ENCODE measurements at places on chromosomes 2 and 18.

DNA sequence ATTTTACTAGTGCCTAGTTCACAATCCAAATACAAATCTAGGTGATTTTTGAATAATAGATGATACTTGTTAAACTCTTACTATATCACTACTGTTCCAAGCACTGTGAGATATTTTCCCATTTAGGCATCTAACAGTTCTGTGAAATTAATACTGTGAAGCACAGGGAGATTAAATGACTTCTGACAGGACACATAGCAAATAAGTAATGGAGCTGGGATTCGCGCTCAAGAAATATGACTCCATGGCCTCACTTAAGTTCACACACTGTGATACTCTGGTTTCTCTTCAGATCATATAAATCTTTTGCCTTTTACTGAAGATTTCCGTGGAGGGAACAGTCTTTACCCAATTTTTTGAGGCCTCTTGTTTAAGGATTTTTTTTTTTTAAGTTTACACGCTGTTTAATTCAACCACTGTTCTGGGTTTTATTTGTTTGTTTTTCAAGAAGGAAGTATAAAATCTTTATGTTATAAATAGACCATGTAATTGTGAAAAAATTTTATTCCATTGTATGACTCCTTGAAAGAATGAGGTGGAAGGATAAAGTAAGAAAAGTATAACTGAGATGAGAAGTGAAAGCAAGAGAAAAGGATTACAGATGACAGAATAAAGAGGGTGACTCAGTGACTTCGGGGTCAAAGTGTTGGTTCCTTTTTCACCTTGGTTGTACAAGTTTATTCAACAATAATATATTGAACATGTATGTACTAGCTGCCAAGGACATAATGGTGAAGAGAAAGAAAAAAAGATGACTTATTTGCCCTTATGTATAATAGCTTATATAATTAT lies 30.2 kb downstream of the RBM45 start:
- no peak for DNase-seq

DNA sequence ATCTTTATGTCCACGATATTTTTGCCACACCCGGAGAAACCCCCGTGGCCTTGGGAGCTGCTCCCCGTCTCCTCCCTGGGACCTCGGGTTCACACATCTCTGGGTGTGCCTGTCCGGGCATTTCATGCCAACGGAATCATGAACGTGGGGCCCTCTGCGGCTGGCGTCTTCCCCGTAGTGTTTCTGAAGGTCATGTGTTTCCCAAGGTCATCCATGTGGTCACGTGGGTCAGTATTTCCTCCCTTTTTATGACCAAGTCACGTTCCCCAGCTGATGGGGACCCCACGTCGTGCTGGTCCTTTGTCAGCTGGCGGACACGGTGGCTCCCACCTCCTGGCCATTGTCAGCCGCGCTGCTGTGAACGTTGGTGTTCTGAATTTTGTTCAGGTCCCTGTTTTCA lies 135.7 kb downstream of the NFATC1 start:
- no peak for DNase-seq

DNA sequence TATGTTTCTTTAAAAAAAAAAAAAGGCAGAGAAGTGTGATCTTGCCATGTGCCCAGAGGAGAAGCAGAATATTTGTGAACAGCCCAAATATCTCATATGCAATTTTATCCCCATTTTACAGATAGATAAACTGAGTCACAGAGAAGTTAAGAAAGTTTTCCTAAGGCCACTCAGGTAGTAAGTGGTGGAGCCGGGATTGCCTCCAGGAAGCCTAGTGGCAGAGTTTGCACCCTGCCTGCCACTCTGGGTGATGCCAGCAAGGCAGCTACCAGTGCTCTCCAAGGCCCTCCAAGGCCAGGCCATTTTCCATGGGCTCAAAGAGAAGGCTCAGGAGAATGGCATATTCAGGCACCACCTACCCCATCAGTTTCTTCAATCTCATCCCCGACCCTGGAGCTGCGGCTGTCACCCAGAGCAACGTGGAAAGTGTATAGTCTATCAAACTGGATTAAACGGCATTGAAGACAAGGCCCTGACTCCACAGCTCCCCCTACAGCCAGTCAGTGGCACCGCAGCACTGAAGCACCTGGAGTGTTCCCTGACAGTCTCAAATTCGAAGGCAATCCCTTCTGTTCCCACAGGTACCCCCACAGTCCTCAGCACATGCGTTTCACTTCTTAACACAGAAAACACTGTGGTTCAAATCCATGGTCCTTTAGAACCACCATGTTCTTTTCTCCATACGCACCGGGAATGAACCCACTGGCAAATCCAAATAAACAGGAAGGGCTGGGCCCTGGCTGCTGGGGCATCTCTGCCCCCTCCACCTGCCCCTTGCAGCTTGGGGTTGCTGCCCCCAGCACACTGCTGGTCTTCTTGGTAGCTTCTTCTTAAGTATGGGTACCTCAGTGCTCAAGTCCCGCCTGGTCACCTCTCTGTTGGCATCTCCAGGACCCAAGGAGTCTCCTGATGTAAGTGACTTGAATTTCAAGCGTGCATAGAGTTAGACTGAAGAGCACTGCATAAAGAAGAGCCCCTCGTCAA lies 175.3 kb downstream of the INHBB start:
- DNase-seq = peak; percentile 36

DNA sequence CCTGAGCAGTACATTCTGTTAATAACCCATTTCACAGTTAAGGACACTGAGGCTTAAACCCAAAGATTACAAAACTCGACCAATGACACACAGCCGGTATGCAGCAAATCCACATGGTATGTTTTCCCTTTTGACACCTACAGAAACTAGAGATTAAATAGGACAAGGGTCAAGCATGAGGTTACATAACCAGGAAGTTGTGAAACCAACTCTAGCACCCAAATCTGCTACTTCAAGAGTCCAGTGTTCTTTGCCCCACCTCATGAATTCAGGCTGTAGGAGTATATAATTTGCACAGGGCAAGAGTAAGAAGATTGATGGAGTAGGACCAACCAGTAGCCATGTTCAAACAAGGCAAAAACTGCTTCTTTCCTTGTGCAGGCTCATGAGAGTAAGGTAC lies 249.8 kb downstream of the BCL11A start:
- no peak for DNase-seq

DNA sequence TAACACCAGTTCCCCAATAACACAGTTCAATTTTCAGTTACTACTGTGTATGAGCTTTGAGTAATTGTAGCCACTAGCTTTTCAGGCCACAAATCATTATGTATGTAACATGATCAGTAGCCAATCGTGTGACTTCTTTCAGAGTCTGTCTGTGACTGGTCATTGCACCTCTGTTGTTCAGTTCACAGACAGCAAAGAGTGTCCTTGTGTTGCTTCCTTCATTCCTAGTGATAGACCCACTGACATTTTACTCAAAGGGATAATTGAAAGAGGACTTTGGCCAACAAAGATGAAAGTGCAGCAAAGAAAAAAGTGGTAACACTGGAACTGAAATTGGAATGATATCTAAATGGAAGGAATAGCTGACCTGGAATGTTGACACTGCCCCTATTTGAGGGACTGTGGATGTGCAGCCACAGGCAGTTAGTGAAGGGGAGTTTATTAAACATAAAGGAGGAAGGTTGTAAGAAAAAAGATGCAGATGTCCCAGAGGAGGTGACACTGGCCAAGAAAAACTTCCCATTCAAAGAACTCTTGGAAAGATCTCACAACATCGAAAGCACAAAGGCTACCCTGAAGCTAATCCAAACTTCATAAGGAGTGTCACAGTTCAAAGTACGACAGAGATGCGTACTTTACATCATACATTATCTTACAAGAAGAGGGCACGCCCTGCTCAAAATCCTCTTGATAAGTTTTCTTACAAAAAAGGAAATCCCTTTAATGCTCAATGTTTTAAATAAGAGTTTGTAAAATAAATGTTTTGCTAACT lies 19.3 kb downstream of the TTC39C start:
- DNase-seq = no peak

DNA sequence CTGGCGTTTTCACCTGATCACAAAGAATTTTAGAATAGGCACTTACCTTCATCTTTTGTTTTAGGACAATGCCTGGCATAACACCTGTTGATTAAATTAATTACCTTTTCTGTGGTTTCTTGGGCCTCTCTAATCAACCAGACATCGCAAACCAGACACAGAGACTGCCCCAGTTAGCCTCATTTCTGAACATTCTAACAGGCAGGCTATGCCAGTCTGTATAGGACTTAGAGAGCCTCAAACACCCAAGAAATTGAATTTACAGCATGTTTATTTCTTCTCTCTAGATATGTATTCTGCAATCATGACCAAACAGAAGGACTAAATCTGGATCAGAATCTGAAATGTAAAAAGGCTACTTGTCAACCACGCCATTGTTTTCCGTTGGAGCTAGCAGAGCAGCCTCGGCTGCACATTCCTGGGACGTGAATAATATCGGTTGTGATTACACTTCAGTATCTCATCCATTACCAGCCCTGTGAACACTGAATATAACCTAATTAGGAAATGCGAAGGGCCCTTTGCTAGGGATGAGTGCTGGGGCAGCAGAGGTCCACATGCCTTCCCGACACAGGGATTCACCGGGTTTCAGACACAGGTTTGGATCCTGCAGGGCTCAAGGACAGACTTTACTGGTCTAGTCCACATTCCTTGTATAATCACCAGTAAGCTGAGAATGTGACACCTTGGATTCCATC lies 17.5 kb upstream of the CDC42EP3 start:
- DNase-seq = peak; percentile 96

DNA sequence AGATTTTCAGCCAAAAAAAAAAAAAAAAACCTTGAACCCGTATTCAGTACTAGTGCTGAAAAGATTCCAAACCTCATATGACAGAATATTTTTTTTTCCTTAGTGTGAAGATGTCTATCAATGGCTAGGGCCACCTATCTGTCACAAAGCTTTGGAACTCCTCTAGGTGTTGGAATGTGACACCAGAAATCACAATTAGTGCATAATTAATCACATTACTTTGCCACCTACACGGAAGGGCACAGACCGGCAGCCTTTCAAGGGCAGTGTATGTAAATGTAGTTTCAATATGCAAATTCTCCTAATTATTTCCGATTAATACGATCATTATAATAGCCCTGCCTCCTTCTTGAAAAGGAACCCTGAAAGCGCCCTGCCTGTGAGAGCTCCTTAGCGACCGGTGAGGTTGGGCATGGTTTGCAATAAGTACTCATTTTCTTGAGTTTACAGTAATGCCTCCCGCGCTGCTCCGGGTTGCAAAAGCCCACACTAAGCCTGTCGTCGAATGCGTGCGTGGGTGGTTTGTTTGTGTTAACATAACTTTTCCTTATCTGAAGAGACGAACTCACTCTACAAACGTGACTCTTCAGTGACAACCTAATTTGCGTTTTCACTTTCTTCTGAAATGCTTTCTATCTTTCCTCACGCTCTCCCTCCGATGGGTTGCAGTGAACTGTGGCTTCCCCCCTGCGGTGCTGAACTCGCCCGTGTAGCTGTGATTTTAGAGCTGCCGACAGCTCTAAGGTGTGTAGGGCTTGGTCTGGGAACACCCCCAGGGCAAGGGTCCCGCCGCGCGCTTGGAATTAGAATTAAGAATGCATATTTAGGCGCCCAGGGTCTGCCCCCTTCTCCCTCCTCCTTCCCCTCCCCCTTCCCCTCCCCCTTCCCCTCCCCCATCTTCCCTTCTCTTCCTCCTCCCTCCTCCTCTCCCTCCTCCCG lies 765 bp upstream of the ID2 start:
- DNase-seq = peak; percentile 90

DNA sequence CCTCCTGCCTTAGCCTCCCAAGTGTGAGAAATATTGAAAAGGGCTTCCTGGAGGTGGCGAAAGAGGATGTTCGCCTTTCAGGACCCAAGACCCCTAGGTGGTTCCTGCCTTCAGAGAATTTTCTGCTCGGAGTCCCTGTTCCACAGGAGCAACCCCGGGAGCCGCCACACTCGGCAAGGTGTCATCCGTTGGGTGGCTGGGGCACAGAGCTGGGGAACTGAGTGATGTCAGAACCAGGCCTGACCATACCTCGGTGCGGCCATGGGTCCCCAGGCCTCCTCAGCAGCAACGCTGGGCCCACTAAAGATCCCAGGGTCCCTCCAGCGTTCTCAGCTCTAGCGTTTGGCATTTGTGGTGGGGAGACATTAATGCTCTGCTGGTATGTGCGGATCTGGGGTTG lies 23.7 kb upstream of the TAF1B start:
- no peak for DNase-seq

- DNase-seq = no peak
Measured at GRCh38 chr18:34281722-34282121, 57.0 kb upstream of the NOL4 start.

DNA sequence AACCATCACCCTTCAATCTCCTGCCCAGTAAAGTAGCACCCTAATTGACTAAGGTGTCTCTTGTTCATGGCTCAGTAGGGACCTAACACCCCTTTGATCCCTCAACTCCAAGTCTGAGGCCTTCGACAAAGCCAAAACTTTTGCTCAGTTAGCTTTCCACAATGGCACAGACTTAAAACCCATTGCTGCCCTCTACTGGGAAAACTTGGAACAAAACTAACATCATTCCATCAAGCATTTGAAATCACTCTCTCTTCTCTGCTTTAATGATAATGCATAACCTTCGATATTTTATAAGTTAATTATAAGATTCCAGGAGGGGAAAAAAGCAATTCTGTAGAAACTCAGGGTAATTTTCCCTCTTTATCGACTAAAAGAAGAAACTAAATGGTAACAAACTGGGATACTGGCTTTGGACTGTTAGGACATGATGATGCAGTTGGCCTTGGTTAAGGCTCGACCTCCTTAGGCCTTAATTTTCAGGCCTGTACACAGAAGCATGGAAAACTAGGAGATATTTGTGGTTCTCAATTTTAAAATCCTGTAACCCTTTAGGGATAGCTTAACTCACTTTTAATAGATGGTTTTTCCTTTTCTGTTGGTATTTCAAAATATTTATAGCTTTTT lies 127.8 kb downstream of the STK39 start:
- DNase-seq = peak; percentile 56

GRCh38 chr2:26162963-26163362 lies 9.9 kb upstream of the GAREM2 start:
- DNase-seq = no peak

DNA sequence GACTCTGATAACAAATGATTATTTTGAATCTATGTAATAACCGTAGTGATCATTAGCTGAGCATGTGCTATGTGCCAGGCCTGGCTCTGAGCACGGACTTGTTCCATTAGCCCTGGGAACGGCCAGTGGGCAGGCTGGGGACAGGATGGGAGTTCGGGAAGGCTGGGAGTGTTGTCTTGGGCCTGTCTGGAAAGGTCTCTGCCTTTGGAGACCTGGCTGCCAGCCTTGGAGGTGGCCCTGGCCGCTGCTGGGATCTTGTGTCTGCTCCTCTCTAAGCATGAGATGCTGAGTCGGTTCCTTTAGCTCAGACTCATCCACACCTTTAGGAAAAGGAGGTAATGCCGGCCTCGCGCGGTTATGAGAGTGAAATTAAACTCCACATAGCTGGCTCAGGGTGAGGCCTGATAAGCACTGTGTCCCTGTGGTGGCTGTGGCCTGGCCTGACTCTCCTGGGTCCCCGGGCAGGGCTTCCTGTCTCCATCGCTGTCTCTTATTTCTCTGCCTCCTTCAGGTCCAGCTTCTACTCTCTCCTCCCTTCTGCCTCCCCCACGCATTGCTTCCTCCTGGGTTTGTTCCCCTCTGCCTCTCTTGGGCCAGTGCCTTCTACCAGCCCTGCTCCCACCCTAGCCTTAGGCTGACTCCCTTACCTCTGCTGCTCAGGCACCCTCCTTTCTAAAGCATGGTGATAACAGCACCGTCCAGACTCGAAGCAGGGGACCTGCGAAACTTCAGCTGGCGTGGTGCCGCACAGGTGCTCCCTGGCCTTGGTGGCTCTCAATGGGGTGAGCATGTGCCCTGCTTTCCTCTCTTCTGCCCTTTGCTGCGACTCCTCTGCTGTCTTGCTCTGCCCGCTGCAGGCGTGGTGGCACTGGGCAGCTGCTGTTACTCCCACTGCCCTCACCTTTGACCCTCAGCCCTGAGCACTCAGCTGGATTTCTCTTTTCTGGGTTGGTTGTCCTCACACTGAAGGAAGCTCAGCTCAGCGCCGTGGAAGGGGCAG lies 41.8 kb downstream of the NCK2 start:
- no peak for DNase-seq

All from fibroblast of skin of right biceps (primary cell).